DMS153 (cell line): ENCODE measurements at places on chromosomes 12 and 14.

DNA sequence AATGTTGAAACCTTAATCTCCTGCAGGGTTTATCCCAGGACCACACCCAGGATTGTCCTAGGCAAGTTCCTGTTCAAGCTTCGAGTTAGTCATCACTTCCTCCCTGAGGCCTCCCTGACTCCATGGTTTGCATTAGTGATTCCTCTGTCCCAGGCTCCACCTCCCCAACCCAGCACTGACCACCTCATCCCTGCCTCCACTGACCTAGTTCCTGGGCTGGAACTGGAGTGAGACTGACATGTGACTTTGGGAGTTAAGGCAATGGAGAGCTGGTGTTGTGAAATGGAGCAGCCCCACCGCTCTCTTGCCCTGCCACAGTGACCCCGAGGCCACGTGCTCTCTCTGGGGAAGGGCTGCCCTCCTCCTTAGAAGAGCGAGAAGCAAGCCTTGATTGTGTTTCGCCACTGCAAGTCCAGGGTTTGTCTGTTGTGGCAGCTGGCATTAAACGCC lies 15.8 kb upstream of the DTX1 start:
- DNase-seq, result no peak

DNA sequence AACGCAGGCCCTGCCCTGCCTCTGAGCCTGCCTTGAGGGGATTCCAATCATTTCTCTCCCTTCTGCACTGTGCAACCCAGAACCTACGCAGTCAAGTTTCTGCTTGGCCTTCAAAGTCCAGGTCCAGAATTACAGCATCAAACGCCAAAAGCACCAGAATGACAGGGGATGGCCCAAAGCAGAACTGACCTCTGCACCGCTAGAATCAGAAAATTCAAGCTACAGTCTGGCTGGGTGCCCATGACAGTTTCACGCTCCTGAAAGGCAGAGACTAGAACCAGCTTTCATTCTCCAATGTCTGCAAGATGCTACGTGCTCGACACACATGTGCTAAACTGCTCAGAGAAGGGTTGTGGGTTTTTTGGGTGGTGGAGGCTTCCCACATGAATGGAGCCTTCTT lies 4.1 kb downstream of the CLMN start:
- DNase-seq, result no peak

- peak; percentile 92 for DNase-seq
Measured at GRCh38 chr12:6295094-6295811, 15.2 kb upstream of the PLEKHG6 start.

DNA sequence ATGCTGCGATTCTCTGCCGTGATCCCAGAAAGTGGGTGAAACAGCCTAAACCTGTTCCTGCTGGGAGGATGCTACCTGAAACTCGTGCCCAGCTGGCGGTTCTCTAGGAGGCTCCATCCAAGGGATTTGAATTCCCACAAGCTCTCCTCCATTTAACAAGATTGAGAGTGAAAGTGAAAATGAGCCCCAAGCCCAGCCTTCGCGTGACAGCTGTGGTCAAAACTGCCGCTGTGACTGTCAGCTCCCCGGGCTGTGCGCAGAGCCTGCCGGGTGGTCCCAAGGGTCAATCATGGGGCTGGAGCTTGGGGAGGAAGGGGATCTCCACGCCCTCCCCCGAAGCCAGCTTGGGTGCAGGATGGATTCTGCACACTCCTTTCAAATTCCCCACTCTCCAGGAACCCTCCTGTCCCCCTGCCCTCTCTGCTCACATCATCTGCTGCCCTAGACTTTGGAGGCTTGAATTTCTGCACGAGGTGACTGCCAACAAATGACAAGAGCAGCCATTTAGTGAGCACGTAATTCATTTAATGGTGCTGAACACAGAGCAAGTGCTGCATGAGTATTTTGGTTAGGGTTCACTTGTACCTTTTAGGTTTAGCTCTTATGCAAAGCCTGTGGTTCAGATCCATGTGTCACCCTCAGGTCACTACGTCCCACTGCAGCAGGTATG lies 5.3 kb downstream of the ASB2 start:
- DNase-seq, result no peak

DNA sequence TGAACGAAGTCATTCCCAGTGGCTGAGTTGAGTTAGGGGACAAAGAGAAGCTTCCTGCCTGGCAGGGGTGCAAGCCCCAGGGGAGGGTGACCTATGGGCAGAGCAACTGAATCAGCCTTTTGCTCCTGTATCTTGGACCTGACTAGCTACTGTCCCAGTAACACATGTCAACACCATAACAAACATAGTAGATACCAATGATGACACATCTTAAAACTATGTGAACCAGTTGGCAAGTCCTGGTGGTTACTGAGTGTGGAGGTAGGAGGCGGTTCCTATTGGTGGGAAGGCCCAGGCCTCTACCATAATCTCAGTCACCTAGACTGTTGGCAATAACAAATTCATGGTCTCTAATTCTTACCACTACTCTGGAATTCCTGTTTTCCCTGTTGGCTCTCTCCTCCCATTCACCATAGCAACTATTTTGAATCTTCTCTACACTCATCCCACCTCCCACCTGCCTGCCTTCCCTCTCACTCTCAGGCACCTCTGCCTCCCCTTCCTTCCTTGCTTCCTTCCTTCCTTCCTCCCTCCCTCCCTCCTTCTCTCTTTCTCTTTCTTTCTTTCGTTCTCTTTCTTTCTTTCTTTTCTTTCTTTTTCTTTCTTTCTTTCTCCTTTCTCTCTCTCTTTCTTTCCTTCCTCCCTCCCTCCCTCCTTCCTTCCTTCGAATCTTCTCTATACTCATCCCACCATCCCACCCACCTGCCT lies 8.1 kb upstream of the P2RX7 start:
- no peak for DNase-seq

- no peak for DNase-seq
Measured at GRCh38 chr14:40229676-40230075, 797.4 kb upstream of the FBXO33 start.

GRCh38 chr12:4272424-4273272 lies 914 bp upstream of the CCND2 start:
- DNase-seq, result no peak

DNA sequence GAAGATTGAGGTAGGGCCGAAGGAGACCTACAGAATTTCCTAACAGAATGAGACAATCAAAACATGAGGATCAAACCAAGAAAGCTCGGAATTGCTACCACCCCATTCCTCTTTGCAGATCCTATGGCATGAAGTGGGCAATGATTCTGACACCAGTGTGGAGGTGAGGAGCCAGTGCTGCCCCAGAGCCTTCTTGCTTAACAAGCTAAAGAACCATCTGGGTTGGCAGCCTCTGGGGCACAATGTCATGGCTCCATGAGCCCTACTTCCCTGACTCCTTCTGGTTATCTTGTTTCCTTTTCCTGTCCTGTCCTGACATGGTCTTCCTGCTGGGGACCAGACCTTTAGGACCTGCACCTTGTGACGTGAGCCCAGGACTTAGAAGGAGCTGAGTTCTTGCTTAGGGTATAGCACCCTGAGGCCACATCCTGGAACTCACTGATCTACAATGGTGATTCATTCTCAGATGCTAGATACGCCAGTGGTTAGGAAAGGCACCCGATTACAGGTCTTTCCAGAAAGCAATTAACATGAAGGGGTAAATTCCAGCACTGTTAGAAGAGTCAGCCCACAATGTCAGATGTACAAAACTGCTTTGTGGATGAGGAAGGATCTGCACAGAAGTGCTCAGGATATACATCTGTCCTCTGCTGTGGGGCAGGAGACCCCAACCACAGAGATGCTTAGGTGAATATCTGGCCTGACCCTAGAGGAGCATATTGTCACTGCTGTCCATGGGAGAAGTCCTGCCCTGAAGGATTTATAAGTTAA lies 324.2 kb downstream of the ZFP36L1 start:
- DNase-seq, result no peak

DNA sequence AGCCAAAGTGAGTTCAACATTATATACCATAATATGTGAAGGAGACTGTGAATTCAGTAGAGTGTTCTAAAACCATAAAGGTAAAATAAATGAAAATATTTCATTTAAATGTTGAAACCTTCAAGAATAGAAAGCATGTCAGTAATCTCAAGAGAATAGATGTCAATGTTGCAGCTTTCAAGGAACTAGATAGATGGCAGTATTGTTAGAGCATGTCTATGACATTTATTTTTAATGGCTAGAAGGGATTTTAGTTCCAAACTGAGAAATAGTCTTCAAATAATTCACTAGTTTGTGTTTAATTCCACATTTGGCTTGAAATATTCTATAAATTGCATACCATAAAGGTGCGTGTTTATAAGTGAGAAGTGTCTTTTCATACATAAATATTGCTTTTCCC lies 326.5 kb downstream of the FLRT2 start:
- DNase-seq, result no peak

DNA sequence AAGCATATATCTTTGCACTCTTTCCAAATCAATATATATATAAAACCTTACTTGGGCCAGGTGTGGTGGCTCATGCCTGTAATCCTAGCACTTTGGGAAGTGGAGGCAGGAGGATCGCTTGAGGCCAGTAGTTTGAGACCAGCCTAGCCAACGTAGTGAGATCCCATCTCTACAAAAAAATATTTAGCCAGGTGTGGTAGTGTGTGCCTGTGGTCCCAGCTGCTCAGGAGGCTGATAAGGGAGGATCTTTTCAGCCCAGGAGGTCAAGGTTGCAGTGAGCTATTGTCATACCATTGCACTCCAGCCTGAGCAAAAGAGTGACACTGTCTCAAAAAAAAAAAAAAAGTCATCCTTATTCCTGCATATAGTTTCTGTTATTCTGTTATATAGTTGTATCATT lies 14.4 kb downstream of the OS9 start:
- DNase-seq, result no peak

DNA sequence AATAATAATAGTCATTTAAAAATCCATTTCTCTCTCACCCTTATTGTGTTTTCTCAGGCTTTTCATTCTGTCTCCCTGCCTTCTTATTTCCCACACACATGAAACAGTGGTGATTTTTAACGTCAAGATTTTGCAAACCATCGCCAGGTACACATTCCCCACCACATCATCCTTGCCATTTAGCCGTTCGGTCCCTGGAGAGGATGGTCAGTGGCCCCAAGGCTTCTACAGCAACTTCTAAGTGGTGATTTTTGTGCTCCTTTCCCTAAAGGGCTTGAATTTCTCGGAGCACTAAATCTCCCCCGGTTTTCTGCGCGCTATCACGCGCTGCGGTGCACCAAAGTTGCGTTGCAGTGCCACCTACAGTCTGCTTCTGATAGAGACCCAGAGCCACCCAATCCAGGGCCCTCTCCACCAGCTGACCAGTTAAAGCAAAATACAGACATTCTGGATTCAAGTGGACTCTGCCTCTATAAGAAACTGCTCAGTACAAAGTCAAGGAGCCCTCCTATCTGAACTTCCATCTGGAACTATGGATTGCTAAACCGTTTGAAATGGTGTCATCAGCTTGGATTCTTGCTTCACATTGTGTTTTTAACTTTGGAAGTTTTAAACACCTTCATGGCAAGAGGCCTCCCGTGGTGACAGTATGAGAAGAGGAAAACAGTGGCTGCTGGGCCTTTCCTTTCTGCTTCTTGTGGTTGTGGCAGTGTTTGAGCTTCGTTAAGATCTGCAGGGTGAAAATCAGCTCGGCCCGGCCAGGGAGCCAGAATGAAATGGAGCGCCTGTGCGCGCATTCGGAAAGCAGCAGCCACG lies 234.0 kb downstream of the SPTSSA start:
- DNase-seq, result peak; percentile 61

DNA sequence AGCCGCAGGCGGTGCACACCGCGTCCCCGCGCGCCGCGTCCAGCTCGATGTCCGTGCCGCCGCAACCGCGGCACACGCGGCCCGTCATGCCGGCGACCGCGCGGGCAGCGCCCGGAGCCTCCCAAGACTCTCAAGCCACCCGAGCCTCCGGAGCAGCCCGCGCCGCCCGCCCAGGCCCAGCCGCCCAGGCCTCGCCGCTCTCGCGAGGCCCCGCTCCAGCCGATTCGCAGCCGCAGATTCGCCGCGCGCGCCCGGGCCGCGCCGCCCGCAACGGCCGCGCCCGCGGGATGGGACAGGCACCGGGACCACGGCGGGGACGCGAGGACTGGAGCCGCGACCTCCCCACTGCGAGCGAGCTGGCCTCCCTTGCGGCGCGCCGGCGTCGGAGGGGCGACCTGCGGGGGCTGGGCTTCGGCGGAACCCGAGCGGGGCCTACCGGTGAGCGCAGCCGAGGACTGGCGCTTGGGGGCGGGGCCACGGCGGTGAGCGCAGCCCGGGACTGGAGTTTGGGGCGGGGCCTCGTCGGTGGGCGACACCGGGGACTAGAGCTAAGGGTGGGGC lies at the start of gene BRF1:
BRF1 (minus strand) TSS at position 460 of the 561 bp plus-strand sequence; CDS start at position 88, 372 bp downstream.
- DNase-seq, result peak; percentile 71

DNA sequence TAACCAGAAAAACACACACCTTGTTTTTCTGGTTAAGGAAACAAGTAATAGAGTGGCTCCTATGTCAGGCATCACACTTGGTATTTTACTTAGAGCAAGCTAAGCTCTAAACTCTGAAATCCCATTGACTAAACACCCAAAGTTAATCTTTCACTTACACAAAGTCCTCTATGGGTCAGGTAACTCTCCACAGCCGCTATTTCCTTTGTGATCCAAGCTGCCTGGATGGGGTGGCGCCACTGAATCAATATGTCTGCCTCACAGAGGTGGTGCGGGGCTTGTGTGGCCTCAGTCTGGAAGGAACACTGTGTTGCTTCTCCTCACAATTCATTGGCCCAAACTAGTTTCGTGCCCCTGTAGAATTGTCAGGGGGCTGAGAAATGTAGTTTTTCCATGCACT lies 160.0 kb upstream of the E2F7 start:
- no peak for DNase-seq

DNA sequence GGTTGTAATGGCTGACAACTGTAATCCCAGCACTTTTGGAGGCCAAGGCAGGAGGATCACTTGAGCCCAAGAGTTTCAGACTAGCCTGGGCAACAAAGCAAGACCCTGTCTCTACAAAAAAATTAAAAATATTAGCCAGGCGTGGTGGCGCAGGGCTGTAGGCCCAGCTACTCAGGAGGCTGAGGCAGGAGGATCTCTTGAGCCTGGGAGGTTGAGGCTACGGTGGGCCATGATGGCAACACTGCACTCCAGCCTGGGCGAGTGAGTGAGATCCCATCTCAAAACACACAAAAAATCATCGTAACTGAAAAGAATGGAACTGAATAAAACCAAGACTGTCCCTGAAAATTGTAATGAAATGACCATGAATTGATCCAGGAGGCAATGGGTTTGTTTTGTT lies 6.1 kb downstream of the CAMKK2 start:
- DNase-seq, result no peak

DNA sequence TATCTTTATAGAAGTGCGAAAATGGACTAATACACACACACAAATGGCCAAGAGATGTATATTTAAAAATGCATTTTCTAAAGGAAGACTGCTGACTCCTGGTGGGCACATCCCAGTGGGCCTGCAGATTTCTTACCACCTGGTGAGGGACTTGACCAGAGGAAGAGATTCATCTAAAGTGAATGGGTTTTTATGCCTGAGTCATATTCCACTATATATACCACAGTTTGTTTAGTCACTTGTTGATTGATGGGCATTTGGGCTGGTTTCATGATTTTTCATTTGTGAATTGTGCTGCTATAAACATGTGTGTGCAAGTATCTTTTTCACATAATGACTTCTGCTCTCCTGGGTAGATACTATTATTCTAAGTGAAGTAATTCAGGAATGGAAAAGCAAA lies 277.3 kb downstream of the SLC16A7 start:
- no peak for DNase-seq
